ENCODE measurements at places on chromosomes 7 and 10.

DNA sequence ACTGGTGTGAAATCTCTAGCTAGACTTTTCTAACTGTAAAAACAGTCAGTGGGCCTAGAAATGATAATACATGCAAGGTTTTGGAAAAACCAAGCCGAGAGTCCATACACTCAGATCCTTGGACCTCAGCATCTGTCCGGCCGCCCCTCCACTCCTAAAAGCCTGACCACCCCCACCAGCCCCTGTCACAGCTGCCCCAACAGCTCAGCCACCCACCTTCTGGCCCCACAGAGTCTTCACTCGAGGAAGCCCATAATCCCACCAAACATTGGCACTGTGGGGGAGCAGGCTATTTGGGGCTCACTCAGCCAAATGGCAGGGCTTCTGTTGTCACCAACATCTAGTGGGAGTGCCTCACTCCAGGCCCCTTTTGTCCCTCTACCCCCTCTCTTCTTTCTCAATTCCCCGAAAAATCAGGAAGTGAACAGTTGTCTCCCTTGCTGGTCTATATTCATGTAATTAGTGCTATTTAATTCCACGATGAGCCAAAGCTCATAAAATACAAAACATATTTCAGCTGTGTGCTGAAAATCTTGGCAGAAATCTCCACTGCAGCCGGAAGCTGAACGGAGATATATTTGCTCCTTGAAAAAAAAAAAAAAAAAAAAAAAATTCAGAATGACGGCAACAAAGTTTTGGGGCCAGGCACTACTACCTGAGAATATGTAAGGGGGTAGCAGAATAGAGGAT lies 55.5 kb downstream of the PLXNA4 start:
- DNase-seq: no peak

- DNase-seq: no peak
Measured at GRCh38 chr7:145605963-145606362, 510.6 kb upstream of the CNTNAP2 start.

GRCh38 chr7:157766098-157766497 lies 429.3 kb downstream of the DNAJB6 start:
- DNase-seq: no peak

- DNase-seq: no peak
Measured at GRCh38 chr10:121154846-121155245, 303.7 kb downstream of the WDR11 start.

DNA sequence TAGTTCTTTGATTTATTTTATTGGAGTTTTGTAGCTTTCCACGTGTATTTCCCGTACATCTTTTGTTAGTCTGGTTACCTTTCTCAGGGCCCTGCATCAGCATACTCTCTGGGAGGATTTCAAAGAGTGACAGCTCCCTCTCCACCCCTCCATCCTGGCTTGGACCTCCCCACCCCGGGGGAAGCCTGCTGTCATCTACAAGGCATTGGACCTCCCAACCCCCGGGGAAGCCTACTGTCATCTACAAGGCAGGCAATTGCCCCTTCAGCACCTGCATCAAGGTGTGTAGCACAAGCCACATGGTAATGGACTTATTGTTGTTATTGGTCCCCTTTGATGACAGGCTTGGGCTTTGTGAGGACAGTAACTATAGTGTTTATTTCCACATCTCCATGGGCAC lies 390.1 kb downstream of the TCERG1L start:
- DNase-seq: no peak

- no peak for DNase-seq
Measured at GRCh38 chr7:107551936-107552335, 11.8 kb downstream of the COG5 start.

DNA sequence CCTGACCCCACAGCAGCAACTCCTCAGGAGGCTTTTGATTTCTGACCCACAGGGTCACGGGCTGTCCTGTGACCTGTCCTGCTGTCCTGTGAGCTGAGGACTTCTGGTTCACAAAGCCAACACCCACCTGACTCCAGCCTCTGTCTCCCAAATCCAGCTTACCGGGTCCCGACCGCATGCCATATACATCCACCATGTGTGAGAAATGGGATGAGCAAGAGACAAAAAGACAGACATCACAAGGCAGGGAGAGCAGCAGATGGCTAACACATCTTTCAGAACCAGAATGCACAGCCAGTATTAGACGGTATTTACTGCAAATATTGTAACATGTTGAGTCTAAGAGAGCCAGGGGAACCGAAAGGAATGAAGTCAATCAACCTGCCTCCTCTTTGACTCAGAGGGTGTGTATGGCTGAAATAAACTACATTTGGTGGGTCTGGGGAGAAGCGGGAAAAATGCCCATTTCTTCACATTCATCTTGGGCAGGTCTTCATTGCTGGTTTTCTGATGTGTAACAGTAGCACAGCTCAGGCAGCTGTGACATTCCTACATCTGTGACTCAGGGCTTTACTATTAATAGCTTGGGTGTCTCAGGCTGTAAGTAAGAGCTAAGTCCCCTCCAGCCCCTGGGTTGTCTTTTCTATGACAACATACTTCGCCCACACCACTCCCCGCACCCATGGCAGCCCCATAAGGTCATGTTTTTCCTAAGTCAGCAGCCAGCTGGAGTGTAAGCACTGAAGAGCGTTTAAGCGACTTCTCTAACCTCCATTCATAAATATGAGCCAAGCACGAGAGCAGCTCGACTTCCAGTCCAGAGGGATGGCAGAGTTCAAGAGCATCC lies 25.0 kb downstream of the ABLIM1 start:
- DNase-seq: no peak

- DNase-seq: peak; percentile 55
Measured at GRCh38 chr7:70631718-70632117, 500.2 kb upstream of the GALNT17 start.

- no peak for DNase-seq
Measured at GRCh38 chr7:20193242-20193777, 23.9 kb downstream of the MACC1 start.

- peak; percentile 76 for DNase-seq
Measured at GRCh38 chr10:78972947-78973900, 95.5 kb upstream of the ZMIZ1 start.

GRCh38 chr10:97229322-97230015 lies 43.7 kb upstream of the SLIT1 start:
- no peak for DNase-seq

DNA sequence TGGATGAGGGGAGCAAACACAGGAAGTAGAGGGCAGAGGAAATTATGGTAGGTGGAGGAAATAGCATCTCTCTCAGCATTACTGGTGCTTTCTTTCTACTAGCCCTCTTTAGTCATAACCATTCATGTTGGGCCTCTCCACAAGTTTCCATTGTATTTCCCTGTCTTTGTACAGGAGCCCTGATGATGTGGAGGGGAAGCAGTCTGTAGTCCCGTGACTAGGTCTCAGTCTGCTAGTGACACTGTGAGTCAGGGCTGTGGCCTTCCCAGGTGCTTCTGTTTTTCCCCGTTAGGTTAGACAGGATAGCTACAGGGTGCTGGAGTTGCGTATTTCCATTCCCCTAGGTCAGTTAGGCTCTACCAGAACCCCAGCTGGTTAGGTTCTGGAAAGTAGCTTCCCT lies 82.9 kb upstream of the NAMPT start:
- no peak for DNase-seq
